ENCODE measurements at places on chromosomes 6 and 20.

DNA sequence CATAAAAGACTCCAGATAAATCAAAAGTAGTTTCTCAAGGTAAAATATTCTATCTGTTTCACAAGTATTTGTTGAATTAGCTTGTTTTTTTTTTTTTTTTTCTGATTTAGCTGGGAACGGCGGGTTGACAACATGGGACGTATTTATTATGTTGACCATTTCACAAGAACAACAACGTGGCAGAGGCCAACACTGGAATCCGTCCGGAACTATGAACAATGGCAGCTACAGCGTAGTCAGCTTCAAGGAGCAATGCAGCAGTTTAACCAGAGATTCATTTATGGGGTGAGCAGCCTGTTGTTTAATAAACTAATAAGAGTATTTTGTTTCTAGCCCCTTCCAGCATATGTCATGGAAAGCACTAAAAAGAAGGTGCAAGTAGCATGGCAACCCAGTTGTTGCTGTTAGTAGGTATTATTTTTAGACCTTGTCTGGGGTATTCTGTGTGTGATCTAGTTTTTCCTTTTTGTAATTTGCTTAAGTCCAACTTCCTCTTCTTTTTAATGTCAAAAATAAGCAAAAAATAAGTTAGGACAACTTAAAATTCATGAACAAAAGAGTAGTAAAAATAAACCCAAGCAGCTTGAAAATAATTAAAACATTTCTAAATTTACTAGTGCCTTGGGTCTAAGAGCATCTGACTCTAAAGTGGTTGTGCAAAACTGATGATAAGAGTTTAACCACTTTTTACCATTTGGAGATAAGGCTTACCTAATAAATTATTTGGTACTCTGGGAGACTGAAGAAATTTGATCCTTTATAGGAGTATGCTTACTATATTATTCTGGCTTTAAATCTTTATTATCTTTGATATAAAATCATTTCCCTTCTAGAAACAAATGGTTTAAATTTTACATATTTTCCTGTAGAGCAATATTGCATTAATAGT, 70.8 kb upstream of the DYNLRB1 start:
- no peak for DNase-seq

DNA sequence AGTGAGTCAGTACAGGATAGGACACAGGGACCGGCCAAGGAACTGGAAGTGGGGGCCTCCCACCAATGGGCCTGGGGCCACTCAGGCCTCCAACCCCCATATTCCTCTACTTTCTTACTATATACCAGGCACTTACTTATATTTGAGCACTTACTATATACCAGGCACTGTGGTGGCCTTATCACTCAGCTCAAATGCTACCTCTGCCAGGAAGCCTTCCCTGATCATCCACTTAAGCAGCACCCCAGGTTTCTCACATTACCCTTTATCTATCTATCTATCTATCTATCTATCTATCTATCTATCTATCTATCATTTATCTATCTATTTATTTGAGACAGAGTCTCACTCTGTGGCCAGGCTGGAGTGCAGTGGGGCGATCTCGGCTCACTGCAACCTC, 12.3 kb upstream of the UBE2V1 start:
- no peak for DNase-seq

DNA sequence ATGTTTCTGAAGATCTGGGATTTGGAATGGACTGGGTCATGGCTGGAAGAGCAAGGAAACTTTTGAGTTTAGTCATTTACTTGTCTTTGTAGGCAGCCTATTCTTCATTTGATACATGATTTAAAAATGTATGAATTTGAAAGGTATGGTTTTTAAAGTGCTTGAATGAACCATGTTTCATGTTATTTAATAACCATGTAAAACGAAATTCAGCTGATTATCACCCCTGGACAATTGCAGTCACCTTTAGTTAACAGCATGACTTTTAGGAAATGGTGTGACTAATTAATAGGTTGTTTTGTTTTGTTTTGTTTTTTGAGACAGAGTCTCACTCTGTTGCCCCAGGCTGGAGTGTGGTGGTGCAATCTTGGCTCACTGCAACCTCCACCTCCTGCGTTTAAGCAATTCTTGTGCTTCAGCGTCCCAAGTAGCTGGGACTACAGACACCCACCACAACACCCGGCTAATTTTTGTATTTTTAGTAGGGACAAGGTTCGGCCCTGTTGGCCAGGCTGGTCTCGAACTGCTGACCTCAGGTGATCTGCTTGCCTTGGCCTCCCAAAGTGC, 2.1 kb downstream of the STX11 start:
- no peak for DNase-seq

DNA sequence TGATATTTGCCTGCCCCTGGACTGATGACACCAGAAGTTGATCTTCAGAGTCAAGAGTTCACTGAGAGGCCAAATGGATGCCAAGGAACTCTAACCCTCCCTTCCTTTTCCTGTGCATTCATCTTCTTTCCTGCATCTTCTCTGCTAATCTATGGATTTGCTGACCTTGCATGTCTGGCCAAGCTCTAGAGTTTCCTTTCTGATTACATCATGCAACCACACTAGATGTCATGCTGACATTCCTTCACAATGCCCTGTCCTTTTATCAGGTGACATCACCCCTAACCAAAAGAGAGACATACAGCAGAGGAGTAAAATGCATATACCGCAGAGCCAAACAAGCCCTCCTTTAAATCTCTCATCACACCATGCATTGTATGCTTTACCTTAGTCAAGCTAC, 487.6 kb downstream of the TFAP2A start:
- no peak for DNase-seq

DNA sequence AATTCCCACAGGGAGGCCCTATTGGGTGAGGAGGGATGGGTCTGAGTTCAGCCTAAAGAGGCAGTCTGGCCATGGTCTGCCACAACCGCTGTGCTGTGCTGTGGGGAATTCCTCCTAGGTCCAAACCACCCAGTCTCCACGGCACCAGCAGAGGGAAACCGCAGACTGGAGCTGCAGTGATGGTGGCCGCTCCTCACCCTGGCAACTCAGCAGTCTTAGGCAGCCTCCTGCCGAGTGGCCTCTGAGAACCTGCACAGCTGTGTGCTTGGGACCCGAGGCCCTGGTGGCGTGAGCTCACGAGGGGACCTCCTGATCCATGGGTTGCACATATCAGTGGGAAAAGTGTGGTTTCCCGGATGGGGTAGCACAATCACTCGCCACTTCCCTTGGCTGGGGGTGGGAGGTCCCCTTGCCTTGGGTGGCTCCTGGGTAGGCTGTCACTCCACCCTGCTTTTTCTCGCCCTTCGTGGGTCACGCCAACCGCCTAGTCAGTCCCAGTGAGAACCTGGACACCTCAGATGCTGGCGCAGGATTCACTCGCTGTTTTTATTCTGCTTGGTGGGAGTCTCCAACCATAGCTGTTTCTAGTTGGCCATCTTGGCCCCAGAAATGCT, 242.2 kb downstream of the CDH26 start:
- no peak for DNase-seq
